Kidney tubule cell (primary cell): ENCODE measurements at places on chromosomes 11 and 22.

GRCh38 chr11:45527898-45528297 lies 137.5 kb downstream of the CHST1 start:
- no peak for DNase-seq

DNA sequence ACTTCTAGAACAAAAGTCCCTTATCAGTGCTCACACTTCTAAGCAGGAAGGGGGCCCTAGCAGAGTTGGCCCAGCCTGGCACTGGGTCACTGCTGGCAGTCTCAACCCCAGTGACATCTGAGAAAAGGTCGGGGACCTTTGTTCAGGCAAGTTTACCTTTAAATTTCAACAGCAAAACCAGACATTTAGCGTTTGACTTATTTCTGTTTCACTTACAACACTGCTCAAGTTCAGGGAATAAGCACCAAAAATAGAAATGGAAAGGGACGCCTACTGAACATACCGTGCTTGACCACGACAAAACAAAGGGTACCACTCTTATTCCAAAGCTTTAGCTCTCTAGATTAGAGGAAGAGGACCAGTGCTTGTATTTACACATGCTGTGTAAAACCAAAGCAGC lies 26.2 kb downstream of the PITPNB start:
- no peak for DNase-seq

DNA sequence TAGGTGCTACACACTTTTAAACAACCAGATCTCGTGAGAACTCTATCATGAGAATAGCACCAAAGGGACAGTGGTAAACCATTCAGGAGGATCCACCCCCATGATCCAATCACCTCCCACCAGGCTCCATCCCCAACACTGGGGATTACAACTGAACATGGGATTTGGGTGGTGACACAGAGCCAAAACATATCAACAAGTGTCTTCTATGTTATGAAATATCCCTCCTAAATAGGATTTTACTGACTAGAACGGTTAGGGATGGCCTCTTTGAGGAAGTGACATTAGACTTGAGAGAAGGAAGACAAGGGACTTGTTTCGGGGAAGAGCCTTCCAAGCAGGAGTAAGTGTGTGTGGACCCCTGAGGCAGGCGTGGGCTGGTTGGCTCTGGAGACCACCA lies 11.9 kb upstream of the MRPL11 start:
- DNase-seq, result no peak

DNA sequence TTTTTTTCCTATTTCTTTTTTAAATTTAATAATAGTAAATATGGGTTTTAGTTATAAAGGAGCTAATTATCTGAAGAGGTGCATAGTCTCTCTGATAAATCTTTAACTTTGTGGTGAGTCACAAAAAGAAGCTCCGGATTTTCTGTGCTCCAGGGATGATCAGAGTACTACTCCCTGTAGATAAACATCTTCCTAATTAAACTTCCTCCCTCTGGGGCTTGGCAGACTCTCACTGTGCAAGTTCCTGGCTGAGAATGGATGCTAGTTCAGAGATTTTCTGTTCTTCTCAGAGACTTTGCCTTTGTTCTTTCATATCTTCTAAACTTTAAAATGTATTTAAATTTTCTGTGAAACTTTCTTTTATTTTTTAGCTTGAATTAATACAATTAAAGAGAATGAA lies at the start of gene OR10G7:
Gene OR10G7 (minus strand): TSS at position 72 of the 400 bp plus-strand sequence. CDS start 2,324 bp downstream, outside the sequence.
- DNase-seq, result peak; percentile 4

GRCh38 chr11:101721270-101721669 lies 137.5 kb upstream of the TRPC6 start:
- no peak for DNase-seq
